Stimulated activated CD8-positive, alpha-beta memory T cell treated with anti-CD3 and anti-CD28 coated beads, Interleukin-4, amount 100 ng/mL, for 1 hour (primary cell): ENCODE measurements at places on chromosomes 3 and 15.

- DNase-seq, result no peak
These were observed 128.8 kb downstream of the GRM7 start for GRCh38 chr3:6989608-6990291.

GRCh38 chr3:61669668-61670299, 108.4 kb downstream of the PTPRG start:
- no peak for DNase-seq

GRCh38 chr3:189890496-189890895, 230.2 kb downstream of the P3H2 start:
- DNase-seq, result no peak

GRCh38 chr15:39925112-39925842, 5.2 kb upstream of the GPR176 start:
- DNase-seq, result no peak

GRCh38 chr3:193797566-193797965, 204.6 kb downstream of the OPA1 start:
- DNase-seq, result no peak

GRCh38 chr3:15449489-15450224, 22.3 kb downstream of the EAF1 start:
- no peak for DNase-seq

DNA sequence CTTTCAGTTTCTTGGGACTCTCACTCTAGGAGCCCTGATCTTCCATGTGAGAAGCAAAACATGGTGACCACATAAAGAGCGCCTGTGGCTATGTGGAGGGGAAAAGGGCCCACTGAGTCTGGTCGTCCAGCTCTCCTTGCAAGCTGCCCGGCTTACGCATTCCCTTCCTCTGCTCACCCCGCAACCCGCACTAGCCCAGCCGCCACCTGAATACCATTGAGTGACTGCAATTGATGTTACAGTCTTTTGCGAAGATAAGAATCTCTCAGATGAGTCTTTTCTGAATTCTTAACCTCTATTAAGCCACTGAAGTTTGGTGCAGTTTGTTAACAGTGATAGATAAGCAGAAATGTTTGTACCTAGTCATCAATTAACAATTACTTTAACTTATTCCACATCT, 589.0 kb upstream of the DPPA4 start:
- no peak for DNase-seq

DNA sequence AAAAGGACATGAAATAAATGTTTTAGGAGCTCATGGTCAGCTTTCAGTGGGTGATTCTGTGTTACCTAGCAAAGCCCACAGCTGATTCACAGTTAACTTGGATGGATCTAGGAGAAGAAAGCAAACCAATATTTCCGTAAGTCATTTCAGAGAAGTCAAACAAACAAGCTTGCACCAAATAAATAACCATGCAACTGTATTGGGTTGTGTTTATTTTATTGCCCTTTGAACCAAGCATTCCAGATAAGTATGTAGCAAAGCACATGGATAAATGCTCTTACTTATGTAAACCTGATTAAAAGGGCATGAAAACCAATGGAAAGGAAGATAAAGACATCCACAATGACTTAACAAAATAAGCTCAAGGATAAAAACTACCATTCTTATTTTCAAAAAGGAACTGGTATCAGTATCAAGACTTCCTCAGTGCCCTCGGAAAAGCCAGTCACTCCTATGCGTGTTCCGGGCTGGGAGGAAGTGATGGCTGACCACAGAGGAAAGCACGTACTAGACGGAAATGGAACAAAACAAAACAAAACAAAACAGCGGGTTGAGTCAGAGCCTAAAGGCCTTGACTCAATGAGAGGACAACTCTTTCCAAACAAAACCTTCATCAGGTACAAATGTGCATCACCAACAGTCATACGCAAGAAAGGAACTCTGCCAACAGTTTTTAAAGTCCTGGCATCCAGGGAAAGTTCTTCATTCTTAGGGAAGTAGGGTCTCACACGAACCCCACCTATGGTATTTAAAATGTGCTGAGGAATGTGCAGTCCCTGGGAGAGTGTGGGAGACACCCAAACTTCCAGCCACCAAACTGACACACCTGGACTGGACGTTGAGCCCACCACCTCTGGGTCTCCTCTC, 103.3 kb downstream of the SNRK start:
- DNase-seq, result peak; percentile 53

GRCh38 chr15:64236156-64236894, 73.5 kb upstream of the PPIB start:
- DNase-seq, result no peak

DNA sequence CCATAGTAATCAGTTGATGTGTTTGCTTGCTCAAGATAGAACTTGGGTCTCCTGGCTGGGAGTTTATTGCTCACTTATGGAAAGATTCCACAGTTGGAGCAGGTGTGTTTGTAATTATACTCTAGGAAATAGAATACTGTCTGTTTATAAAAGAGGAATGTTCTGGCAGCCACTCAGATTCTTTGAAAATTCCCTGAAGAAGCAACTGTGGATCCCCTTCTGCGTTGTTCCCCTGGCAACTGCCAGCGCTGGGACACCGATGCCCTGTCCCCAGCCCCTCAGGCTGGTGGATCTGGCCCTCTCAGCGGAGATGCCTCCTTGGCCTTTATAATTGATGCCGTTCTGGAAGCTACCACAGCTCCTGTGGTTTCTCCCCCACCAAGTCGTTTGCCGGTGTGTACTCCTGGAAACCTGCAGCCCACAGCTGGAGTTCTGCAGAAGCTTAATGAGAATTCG, 225.9 kb downstream of the ITPR1 start:
- DNase-seq, result no peak

DNA sequence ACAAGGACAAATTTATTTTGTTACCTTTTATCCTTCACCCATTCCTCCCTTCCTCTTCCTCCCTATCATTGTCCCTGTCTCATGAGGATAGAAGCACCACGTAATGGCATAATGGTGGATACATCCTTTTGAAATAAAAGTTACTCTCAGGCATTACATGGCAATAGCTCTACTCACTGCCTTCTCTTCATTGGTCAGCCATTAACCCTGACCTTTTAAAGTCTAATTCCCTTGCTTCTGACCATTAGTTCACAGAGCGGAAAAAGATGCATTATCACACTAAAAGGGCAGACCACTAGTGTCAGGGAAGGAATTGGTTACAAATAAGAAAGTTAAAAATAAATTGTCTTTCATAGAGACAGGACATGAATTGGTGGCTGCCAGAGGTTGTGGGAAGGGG, 54.6 kb upstream of the EIF1B start:
- no peak for DNase-seq

GRCh38 chr3:147886879-147887278, 477.7 kb downstream of the ZIC1 start:
- DNase-seq, result no peak

GRCh38 chr15:51191766-51192165, 97.1 kb upstream of the TNFAIP8L3 start:
- DNase-seq, result no peak

- no peak for DNase-seq
These were observed 81.2 kb upstream of the CDV3 start for GRCh38 chr3:133492159-133492741.

DNA sequence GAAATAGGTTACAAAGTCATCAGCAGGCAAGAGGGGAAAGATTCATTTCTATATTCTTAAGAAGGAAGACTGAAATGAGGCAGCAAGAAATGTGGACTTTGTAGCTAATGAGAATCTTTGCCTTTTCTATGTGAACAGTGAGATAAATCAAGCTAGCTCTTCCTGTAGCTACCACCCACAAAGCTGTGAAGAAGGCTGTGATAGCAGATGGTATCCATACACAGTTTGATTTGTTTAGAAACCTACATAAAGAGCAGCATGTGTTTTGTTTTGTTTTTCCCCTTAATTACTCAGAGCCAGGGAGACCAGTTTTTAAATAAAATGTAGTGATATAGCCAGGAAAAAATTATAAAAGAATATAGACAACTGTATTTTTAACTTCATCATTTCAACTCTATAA, 45.5 kb downstream of the TEX9 start:
- no peak for DNase-seq
